ELR (cell line): ENCODE measurements at places on chromosomes 3 and 15.
A peak's percentile ranks its signal among the peaks of the same experiment; 100 is the strongest.

GRCh38 chr3:30646181-30646876 is 39.9 kb downstream of the TGFBR2 start:
- DNase-seq, result no peak

- no peak for DNase-seq
These were observed 42.0 kb downstream of the MYO1E start for GRCh38 chr15:59330649-59331048.

DNA sequence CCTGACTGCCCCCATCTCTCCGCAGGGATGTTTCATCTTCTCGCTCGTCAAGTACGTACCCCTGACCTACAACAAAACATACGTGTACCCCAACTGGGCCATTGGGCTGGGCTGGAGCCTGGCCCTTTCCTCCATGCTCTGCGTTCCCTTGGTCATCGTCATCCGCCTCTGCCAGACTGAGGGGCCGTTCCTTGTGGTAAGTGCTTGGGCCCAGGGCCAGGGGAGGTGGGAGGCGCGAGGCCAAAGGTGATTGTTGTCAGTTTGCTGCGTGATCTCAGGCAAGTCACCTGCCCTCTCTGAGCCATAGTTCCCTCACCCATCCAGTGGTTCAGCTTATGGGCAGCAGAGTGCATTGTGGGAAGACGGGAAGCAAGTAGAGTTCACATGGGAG is 58.5 kb downstream of the GRIP2 start:
- no peak for DNase-seq

GRCh38 chr15:85646538-85647091 is 148.1 kb downstream of the KLHL25 start:
- peak; percentile 80 for DNase-seq

- DNase-seq, result no peak
These were observed 499.9 kb upstream of the LMCD1 start for GRCh38 chr3:8001712-8002111.

GRCh38 chr3:93923006-93923405 is 50.7 kb downstream of the PROS1 start:
- DNase-seq, result no peak

DNA sequence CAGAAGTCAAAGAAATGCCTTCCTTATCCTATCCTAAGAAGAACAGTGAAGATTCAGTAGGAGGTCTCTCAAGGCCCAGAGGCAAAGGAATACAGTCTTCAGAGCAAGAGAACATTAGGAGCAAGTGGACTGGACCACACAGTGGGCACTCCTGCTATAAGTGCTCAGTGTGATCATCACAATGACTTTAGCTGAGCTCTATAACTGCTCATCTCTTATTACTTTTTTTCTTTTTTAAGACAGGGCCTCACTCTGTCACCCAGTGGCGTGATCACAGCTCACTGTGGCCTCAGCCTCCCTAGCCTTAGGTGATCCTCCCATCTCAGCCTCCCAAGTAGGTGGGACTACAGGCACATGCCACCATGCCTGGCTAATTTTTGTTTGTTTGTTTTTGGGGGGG is 48.1 kb downstream of the COL8A1 start:
- no peak for DNase-seq

DNA sequence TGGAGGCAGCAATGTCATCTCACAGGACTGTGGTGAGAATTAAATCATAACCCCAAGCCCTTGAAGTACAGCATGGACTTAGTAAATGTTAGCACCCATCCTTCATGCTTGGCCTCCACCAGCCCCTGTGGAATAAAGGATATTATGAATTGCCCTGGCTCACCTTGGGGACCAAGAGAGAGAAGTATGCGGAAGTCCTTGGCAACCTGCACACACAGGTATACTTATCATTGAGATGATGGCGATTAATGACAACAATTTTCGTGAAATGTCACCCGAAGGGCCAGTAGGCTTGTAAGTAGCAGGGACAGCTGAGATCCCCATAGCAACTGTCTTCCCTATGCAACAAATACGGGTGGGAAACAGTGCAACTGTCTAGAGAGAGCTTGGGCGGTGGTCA is 102.0 kb downstream of the FAM43A start:
- DNase-seq, result no peak

- no peak for DNase-seq
These were observed 75.7 kb upstream of the TPRG1 start for GRCh38 chr3:189096092-189096491.

- DNase-seq, result peak; percentile 66
These were observed 787.7 kb downstream of the MCTP2 start for GRCh38 chr15:95018888-95019545.

GRCh38 chr15:86433983-86434382 is 354.3 kb downstream of the AGBL1 start:
- no peak for DNase-seq

- no peak for DNase-seq
These were observed 31.6 kb upstream of the GNB4 start for GRCh38 chr3:179482857-179483256.

DNA sequence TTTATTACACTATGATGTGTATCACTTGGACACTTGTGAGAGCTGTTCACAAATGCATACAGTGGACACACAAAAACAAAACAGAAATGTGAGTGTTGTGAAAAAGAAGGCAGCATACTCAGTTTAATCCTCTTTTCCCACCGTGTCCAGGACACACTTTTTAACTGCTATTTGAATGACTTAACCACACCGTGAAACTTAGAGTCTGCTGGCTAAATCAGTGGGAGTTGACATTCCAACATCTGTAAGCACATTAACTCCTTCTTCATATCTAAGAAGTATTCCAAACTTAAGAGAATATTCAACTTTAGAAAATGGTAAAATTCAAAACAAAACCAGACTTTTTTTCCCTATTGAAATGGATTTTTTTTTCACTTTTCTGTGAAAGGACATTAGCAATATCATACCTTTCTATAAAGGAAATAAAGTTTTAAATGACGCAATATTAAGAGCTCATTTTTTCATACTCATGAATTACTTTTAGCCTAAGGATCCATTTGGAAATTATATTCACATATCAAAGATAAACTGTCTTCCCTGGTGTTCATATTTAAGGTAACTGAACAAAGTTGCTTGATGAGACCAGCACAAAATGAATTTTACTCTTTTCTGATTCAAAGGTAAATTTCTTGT is 316.6 kb downstream of the RBMS3 start:
- no peak for DNase-seq

DNA sequence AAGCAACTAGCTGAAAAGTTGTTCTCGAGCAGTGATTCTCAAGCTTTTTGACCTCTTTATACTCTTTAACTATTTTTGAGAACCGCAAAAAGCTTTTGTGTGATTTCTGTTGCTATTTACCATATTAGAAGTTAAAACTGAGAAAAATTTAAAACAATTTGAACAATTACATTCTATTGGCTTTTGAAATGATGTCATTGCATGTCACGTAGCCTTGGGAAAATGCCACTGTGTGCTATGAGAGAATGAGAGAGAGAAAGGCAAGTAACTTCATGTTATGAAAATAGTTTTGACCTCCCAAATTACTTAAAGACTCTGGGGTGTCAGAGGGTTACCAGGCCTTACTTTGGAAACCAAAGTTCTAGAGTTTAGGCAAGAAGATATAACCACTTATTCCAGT is 8.0 kb downstream of the USP13 start:
- DNase-seq, result no peak

DNA sequence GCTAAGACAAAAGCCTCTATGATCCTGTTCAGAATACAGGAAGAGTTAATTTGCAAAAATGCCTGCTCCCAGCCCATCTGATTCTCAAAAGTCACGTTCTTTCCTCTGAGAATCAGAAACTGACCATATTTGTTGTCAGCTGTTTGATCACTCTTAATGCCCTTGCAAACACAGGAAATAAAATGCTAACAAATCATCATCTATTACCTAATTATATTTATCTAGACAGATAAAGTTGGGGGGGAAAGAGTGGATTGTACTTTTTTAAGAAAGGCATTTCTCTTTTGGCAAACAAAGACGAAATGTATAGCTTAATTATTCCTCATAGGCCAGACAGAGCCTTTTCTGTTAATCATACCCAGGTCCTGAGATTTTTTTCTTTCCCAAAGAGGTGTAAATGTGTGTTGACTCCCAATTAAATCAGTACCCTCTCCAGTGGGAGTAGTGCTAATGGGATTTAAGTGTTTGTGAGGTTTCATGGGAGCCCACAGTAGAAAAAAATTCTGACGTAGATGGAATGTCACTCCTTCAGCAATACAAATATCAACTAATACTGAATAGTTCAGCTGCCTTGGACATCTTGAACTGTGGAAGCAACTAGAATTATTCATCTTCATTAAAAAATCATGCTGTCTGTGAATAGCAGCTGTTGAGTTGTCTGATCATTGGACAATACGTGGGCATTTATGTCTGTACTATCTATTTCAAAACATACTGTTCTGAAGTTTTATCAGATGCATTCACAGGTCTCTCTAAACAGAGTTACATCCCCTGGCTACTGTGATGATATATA is 22.5 kb upstream of the BNIP2 start:
- no peak for DNase-seq

GRCh38 chr3:49747792-49748480 is 24.2 kb upstream of the GMPPB start:
- peak; percentile 88 for DNase-seq

GRCh38 chr3:50381383-50381782 is 22.1 kb upstream of the TMEM115 start:
- no peak for DNase-seq

GRCh38 chr15:56019060-56019793 is 25.8 kb upstream of the NEDD4 start:
- peak; percentile 44 for DNase-seq

- no peak for DNase-seq
These were observed 76.6 kb upstream of the SNRPN start for GRCh38 chr15:24878153-24878552.

DNA sequence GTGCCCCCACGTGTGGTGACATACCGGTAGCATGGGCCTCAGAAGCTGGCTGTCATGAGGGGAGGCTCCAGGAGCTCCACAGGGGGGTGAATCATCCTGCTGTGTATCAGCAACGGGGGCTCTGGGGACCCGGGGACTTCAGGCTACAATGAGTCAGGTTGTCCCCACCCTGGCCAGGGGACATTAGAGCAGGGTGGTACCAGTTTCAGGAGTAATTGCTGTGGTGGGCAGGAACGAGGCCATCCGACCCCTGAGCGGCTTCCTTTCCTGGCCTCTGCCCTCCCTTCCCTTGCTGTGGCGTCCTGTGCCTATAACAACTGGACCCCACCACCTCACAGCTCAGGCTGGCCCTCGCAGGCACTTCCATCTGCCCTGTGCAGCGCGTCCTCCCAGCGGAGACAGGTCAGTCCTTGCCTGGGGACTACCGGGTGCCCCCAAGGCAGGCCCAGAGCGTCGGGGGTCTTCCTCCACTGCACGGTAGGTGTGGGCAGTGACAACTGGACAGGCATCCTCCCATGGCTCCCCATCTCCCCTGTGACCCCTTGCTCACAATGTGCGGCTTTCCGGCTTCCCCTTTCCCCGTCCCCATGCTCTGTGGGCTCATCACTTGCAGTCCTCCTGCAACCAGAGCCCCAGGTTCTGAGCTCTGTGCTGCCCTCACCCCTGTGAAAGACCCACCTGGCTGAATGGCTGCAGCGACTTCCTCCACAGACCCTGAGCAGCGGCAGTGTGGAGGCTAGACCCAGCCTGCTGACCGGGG is 57.0 kb downstream of the KLF15 start:
- no peak for DNase-seq

GRCh38 chr3:116886202-116886893 is 176.8 kb downstream of the TUSC7 start:
- no peak for DNase-seq

GRCh38 chr3:132654190-132654589 is 5.4 kb downstream of the ACAD11 start:
- peak; percentile 54 for DNase-seq

- no peak for DNase-seq
These were observed 40.2 kb downstream of the P2RY1 start for GRCh38 chr3:152874896-152875749.

DNA sequence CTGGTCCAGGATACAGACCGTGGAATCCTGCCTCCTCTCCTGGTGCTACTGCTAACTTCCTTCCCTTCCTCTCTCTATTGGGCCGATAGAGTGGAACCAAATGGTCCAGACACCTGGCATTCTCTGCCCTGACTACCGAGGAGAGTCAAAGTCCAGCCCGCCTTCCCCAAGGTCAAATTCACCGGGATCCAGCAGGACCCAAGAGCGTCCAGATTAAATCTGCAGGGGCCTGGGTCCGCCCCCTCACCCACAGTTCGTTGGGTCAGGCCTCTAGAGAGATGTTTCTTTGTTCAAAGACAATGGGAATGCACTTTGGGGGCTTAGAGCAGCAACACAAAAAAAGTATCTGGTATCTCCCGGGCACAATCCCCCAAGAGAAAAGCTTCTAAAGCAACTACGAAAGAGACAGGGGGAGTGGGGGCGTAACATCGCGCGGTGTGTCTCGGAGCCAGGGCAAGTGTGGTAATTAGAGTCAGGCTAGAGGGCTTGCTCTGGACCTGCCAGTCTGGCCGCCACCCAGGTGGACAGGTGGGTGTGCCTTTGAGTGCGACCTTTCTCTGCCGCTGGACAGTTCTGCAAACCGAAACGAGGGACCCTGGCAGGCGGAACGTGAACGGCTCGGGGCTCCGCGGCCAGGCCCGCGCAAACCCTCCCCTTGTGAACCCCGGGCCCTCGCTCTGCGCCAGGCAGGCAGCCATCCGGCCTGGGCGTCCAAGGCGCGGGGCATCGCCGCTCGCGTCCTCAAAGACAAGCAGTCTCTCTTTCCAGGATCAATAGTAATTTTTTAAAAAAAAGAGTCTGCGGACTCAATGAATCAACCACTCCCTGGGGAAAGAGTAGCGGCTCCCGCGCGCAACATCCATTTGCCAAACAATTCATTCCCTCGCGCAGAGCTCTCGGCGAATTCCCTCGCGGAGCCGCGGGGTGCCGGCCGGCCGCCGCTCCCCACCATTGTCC is 806 bp downstream of the KLHL25 start:
- peak; percentile 49 for DNase-seq

- no peak for DNase-seq
These were observed 65.6 kb downstream of the ZBTB20 start for GRCh38 chr3:115081444-115081843.

- no peak for DNase-seq
These were observed 34.7 kb downstream of the KLHL25 start for GRCh38 chr15:85760049-85760448.

- no peak for DNase-seq
These were observed 200.3 kb upstream of the IL12A start for GRCh38 chr3:159788291-159788690.

DNA sequence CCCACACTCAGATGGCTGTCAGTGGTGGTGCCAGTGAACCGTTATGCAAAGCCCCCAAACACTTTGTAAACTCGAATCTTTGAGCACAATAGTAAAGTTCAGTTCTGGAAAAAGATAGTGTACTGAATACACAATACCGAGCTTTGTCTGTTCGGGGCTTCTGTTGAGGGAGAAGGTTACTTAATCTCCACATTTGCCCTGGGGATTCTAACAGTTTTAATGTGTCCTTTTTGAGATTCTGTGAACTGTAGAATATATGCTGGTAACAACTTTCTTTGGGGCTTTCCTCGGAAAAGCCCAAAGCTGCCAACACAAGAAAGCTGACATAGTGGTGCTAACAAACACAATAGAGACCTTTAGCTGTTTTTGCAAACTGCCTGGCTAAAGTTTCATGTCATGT is 686.5 kb downstream of the ROBO1 start:
- DNase-seq, result no peak

DNA sequence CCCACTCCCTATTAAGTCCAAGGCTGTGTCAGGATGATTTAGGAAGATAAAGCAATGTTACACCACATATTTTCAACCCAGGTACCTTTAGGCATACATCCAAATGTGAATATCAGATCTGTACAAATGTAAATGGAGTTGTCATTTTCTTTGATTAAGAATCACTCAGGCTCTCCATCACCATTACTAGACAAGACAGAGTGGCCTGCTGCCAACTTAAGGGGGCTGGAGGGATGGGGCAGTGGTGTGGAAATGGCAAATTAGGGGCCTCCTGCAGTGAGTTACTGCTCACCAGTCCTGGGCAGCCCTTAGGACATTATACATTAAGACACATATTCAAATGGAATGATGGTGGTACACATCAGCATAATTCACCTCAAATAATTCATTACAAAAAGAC is 211.0 kb downstream of the TNIK start:
- no peak for DNase-seq
